ENCODE measurements at places on chromosomes 12 and 14.
A peak's percentile ranks its signal among the peaks of the same experiment; 100 is the strongest.

- peak; percentile 36 for DNase-seq
Observed at GRCh38 chr12:12927211-12928079, 24.5 kb downstream of the GPRC5D start.

GRCh38 chr14:21734457-21735074, 60.9 kb upstream of the OR4E1 start:
- peak; percentile 66 for DNase-seq

DNA sequence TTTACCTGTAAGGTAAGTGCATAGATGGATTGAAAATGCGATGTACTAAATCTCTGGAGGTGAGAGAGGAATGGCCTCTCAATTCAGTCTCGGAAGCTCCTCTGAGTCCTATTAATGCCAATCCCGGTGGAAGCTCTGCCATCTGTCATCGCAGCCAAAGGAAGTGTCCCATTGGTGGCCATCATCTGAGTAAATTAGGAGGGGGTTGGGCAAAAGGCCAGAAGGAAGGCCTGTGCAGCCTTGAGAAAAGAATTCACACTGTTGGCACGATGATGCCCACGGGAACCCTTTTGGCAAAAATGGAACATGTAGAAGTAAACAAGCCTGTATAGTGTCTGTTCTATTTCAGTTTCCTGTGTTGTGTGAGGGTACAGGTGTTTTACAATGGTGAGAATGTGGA, 494.8 kb downstream of the NELL2 start:
- no peak for DNase-seq

DNA sequence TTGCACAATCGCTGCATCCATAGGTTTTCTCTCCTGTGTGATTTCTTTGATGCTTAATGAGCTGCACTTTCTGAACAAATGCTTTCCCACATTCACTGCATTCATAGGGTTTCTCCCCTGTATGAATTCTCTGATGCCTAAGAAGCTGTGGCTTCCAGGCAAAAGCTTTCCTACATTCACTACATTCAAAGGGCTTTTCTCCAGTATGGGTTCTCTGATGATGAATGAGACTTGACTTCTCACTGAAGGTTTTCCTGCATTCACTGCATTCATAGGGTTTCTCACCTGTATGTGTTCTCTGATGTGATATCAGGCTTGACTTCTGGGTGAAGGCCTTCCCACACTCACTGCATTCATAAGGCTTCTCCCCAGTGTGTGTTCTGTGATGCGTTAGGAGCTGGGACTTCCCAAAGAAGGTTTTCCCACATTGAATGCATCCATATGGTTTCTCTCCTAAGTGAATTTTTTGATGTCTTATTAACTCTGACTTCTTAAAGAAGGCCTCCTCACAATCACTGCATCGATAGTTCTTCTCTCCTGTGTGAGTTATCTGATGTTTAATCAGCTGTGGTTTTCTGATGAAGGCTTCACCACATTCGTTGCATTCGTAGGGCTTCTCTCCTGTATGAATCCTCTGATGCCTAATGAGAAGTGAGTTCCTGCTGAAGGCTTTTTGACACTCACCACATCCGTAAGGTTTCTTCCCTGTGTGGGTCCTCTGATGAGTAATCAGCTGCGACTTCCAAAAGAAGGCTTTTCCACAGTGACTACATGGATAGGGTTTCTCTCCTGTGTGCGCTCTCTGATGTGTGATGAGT, 30.3 kb downstream of the ZNF605 start:
- no peak for DNase-seq

- DNase-seq, result no peak
Observed at GRCh38 chr14:88311780-88312179, 11.3 kb downstream of the KCNK10 start.

- no peak for DNase-seq
Observed at GRCh38 chr14:76640923-76641395, 120.3 kb upstream of the VASH1 start.

- no peak for DNase-seq
Observed at GRCh38 chr14:45373877-45374276, 120.9 kb upstream of the MIS18BP1 start.

- no peak for DNase-seq
Observed at GRCh38 chr12:11136075-11136474, 1.6 kb upstream of the TAS2R30 start.

DNA sequence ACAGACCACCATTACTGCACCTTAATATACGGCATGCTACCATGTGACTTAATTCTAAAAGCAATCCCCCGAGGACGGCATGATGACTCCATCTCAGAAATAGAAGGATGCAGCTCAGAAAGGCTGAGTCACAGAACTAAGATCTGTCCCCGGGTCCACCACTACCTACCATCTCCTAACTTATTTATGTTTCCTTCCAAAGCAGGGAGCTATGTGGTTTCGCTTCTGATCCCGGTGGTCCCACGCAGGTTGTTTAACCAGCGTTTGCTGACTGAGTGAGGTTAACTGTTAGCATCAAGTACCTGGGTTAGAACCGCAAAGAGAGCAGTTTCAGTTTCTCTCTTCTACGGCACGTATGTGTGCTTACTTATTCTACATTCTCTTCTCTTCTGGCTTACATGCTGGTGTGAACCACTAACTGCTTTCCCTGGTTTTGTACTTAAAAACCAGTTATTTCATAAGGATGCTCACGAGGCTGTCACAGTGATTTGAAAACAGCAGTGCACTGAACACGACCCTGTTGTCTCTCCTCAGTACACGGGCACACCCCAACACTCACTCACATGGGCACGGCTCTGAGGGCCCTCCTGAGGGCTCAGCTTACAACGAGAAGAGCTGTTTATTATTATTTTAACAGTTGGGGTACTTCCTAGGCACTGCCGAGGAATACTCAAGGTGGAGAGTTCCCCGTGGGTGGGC, 66.7 kb downstream of the CCDC88C start:
- peak; percentile 81 for DNase-seq

GRCh38 chr12:83826112-83826511, 1086.5 kb downstream of the SLC6A15 start:
- peak; percentile 26 for DNase-seq

GRCh38 chr12:56028511-56029165, 7.8 kb downstream of the IKZF4 start:
- no peak for DNase-seq

DNA sequence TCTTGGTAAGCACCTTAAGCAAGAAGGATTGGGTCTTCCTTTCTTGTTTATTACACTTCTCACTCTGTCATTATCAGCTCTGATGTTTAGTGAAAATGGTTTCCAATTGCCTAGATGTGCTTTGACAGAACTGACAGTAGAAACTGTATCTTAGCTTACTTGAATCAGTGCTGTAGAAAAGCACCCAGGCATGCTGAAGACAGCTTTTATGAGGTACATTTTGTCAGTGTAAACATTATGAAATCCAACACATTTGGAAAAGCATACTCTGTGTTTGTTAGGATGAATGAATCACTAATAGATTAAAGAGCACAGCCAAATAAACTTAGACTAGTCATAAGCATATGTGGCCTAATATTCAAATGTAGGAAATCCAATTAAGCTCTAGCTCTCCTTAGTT, 290.2 kb upstream of the NPAS3 start:
- DNase-seq, result no peak

DNA sequence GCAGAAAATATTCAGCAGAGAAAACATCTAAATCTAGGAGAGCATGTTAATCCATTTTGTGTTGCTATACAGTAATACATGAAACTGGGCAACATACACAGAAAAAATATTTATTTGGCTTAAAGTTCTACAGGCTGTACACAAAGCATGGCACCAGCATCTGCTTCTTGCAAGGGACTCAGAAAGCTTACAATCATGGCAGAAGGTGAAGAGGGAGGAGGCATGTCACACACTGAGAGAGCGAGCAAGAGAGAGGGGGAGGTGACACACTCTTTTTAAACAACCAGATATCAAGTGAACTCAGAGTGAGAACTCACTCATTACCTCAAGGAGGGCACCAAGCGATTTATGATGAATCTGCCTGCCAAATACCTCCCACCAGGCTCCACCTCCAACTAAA, 94.2 kb upstream of the CNOT2 start:
- DNase-seq, result no peak

DNA sequence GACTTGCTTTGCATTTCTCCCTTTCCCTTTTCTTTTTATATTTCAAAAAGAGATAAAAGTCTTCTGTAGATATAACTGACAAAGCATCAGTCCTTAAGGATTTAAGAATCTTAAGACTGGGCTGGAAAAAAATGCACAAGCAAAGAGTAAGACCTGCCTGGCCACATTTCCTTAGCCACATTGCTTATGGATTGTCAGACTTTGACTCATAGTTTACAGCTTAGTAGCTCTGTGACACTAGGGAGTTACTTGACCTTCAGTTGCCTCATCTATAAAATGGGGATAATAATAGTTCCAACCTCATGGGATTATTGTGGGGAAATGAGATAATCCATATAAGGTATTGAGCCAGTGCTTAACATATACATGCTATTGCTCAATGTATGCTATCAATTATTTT, 66.4 kb upstream of the STK38L start:
- DNase-seq, result no peak

GRCh38 chr12:43004908-43005307, 415.4 kb upstream of the PRICKLE1 start:
- DNase-seq, result no peak

- DNase-seq, result no peak
Observed at GRCh38 chr12:68350753-68351152, 18.6 kb upstream of the MDM1 start.

DNA sequence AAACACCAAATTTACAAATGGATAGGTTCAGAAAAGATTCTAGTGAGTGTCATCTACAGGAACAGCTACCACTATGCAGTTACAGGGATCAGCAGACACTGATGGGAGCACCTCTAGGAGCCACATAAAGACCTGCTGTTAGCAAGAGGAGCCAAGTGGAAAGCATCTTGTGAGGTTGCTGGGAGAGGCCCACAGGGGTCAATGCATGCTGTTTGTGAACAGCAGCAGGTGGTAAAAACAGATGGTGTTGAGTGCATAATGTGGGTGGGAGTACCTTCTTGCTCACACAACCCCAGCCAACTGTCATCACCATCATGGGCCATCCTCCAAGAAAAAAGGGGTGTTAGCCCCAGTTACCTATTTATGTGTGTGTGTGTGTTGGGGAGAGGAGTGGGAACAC, 215.2 kb upstream of the SSTR1 start:
- no peak for DNase-seq

DNA sequence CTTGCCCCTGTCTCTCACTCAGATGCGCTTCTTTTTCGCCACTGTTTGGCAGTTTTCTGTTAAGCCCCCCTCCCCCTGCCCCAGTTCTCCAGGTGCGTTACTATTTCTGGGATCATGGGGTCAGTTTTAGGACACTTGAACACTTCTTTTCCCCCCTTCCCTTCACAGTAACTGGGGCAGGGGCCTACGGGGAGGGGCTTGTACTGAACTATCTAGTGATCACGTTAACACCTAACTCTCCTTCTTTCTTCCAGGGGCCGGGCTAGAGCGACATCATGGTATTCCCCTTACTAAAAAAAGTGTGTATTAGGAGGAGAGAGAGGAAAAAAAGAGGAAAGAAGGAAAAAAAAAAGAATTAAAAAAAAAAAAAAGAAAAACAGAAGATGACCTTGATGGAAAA, 3.7 kb downstream of the PABPN1 start:
- DNase-seq, result no peak

DNA sequence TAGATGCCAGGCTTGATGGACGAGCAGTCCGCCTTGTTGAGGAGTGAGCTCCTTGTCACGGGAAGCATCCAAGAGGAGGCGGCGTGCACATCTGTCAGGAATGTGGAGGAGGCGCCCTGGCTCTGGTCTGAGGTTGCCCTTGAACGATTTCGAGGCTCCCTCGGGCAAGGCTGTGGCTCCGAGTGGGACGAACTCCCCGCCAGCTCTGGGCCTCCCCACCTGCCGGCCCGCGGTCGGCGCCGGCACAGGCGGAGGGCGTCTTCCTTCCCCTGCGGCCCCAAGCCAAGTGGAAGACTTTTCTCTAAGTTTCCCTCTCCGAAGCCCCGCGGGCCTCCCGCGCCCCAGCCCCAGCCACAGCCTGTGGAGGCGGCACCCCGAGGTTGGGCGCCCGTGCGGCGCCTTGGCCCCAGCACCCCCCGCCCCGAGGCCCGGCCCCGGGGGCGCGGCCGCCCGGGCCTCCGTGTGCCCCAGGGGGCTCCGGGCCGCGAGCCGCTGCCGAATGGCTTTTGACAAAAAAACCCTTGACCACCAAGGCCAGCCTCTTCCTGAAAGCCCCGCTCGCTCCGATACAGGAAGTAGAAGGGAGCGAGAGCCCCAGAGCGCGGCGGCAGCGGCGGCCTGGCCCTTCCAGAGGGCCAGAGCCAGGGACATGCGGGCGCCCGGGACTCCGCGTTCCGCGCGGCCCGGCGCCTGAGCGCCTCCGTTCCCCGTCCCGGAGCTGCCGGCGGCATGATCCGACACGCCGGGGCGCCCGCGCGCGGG, at the start of gene RIN3:
Gene RIN3, plus strand, starts transcription at position 578 of the 762 bp plus-strand sequence. Its CDS starts 152 bp downstream, at position 730.
- peak; percentile 44 for DNase-seq

GRCh38 chr12:111410431-111411184, 4.9 kb downstream of the SH2B3 start:
- DNase-seq, result no peak

DNA sequence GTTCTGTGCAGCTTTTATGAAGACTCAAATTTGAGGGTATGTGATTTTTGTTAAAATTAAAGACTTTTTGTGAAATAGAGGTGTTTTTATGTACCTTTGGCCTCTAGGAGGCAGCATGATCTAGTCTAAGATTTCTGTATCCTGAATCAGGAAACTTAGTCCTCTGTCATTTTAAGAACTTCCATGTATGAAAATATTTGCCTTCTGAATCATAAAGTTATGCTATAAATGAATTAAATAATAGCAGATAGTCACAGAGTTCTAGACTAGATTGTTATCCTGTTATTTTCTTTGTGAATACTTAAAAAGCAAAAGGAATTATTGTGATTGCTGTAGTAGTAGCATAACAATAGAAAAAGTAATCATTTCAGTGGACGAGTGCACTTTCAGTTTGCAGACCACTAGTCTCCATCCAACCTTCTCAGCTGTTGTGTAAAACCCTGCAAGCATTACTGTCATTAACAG, 56.3 kb downstream of the FGD4 start:
- peak; percentile 50 for DNase-seq

DNA sequence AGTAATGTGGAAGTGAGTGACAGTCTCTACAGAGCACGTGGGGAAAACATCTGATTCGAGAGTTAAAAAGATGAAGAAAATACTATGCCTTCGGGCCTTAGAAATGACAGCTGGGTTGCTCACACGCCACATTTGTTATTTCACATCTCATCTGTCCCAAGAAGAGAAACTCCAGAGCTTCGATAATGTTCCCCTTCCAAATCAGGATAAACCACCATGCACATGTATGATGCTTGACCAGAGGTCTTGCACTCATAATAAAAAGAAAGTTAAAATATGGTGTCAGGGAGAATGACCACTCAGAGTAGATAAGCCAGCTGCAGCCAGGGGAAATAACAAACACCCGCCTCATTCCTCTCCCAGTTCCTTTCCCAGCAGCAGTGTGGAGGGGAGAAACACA, 34.6 kb downstream of the NIN start:
- no peak for DNase-seq

GRCh38 chr14:104421892-104422828, 157.4 kb upstream of the C14orf180 start:
- DNase-seq, result peak; percentile 5

- DNase-seq, result peak; percentile 68
Observed at GRCh38 chr12:111529424-111530368, 69.4 kb downstream of the ATXN2 start.

- no peak for DNase-seq
Observed at GRCh38 chr12:63994704-63995103, 150.2 kb downstream of the SRGAP1 start.

- DNase-seq, result peak; percentile 41
Observed at GRCh38 chr12:71840231-71840847, 780 bp downstream of the TBC1D15 start.

Measured in activated CD4-positive, alpha-beta T cell treated with anti-CD3 and anti-CD28 coated beads, Interleukin-2, amount 10 ng/mL, durations not matched to agents 7 days and 5 days (primary cell).